Pulmonary artery endothelial cell (primary cell): ENCODE measurements at places on chromosomes 12 and 14. TPM values are rescaled to one million over a fixed set of nuclear protein-coding genes. Genes with fewer than 3 reads are reported as not detected.

- DNase-seq = no peak
These were observed 137.4 kb downstream of the DAAM1 start for GRCh38 chr14:59325906-59326305.

DNA sequence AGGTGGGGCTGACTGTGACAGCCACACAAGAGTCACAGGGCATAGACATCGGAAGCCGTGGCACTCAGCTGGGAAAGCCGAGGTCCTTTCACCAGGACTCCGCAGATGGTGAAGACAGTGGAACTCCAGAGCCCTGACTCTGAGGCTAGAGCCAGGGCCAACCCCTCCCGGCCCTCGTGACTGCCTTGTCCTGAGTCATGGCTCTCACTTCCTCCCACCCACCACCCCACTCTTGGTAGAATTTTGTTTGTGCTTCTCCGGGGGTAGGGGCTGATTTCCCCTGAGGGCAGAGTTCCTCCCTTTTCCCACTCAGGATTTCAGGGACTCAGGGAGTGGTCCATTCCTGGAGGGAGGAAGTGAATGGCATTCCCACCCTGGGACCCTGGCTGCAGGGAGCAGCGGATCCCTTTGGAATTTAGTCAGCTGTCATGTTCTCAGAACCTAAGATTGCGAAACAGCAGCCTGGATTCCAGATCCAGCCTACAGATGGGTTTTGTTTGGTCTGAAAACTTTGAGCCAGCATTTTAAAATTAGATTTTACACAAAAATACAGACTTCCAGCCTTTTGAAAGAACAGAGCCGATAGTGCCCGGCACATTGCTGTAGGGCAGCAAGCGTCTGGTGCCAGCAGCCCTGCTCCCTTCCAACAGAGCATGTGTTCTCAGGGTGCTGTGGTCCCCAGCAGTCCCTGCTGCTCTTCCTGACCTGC, 50.7 kb downstream of the TPCN1 start:
- no peak for DNase-seq

GRCh38 chr12:112327209-112327938, 54.9 kb downstream of the HECTD4 start:
- no peak for DNase-seq

ERP29 gene
- total RNA-seq = 69.3 and 78.9 TPM in 2 replicates

- no peak for DNase-seq
These were observed 218.4 kb upstream of the C14orf180 start for GRCh38 chr14:104361101-104361591.

TAS2R19 gene
- 3.9 and 4.1 TPM in 2 replicates for total RNA-seq

GRCh38 chr12:86669010-86669409, 412.8 kb upstream of the MGAT4C start:
- DNase-seq = no peak

STON2 gene
- total RNA-seq = 0.11 and 0.13 TPM in 2 replicates

CD4 gene
- 0.07 TPM in 1 of 2 replicates, not detected in the other for total RNA-seq

NKX2-1 gene
- total RNA-seq = not detected in 2 replicates

GRCh38 chr12:123696207-123696606, 15.9 kb upstream of the ATP6V0A2 start:
- DNase-seq = no peak

ZBTB25 gene
- total RNA-seq = 3.7 and 4.3 TPM in 2 replicates

ANO2 gene
- total RNA-seq = 9.4 and 12.7 TPM in 2 replicates

DNA sequence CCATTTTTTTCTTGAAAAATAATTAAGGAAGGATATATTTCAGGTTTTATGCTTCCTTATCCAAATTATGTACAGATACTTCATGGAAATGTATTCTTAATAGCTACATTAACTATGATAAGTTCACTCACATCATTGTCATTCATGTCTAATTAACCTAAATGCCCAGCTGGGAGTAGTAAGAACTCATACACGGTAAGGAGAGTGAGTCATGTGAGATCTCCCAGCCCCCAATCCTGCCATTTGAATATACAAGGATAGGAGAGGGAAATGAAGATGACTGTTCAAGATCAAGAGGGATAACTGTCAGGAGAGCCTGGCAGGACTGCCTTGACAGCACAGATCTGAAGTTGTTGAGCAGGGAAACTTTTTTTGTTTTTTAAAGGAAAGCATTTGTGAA, 343.4 kb upstream of the USP15 start:
- DNase-seq = no peak

GRCh38 chr14:101135796-101136742, 232.5 kb upstream of the RTL1 start:
- no peak for DNase-seq

SLC10A1 gene
- total RNA-seq = not detected in 2 replicates

- no peak for DNase-seq
These were observed 7.1 kb upstream of the KCNH3 start for GRCh38 chr12:49531745-49532144.

- no peak for DNase-seq
These were observed 1119.7 kb downstream of the VRK1 start for GRCh38 chr14:97916669-97917568.

GRCh38 chr12:124392667-124393413, 97.9 kb downstream of the RFLNA start:
- DNase-seq = no peak

FGD4 gene
- total RNA-seq = 25.6 and 30.4 TPM in 2 replicates

DNA sequence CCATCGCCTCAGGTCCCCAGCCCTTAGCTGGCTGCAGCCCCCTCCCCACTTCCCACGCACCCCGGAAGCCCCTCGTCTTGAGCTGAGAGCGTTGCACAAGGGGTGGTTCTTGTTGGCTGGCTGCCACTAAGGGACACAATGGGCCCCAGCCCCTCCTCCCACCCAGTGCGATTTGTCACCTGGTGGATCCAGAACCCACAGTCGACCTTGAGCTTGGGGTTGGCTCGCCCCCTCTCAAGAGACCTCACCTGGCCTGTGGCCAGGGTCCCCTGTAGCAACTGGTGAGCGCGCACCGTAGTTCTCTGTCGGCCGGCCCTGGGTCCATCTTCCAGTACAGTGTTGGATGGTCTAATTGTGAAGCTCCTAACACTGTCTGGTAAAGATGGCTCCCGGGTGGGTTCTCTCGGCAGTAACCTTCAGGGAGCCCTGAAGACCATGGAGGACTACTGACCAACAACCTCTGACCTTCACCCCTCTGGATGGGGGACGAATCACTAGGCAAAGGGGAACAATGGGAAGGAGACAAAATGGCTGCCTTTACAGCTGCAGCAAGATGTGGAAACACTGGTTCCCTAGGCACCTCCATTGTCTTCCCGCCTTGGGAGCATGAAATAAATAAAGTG, 6.6 kb downstream of the PHB2 start:
- no peak for DNase-seq

DNA sequence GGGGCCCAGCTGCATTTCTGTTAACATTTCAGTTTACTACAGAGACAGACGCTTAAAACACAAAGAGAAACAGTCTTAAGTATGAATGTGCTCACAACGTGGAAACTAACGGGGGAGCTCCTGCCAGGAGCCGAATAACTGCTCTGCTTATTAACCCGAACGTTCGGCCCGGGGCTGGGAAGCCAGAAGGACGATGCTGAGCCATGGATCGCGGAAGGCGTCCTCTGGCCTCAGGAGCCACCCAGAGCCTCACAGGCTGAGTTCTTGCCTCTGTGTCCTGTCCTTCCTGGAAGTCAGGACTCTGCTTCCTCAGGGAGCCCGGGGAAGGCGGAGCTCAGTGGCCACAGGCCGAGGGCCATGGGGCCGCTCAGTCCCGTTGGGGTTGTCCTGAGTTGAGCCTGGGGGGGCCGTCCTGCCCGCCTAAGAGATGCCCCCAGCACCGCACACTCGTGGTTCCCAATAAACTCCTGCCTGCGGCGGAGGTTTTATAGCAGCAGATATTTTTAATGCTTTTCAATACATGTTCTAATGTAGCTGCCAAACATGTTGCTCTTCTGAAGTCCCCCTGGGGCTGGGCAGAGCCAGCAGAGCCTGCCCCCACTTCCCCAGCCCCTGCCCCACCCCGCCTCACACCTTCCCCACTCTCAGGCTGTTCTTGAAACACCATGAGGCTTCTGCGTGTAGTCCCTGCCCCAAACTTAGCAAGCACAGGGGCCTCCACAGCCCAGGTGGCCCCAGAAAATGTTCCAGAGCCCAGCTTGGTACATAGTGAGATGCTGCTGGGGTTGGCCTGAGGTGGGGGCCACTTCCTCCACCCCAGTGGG, 3.4 kb upstream of the TEX22 start:
- DNase-seq = no peak

- no peak for DNase-seq
These were observed 41.3 kb downstream of the EVL start for GRCh38 chr14:100106250-100107112.

- no peak for DNase-seq
These were observed 37.4 kb upstream of the HIGD1C start for GRCh38 chr12:50914872-50915484.

FOXG1 gene
- 0.04 and 0.26 TPM in 2 replicates for total RNA-seq

GRCh38 chr14:64681796-64682710, 22.2 kb upstream of the PLEKHG3 start:
- DNase-seq = no peak

DNA sequence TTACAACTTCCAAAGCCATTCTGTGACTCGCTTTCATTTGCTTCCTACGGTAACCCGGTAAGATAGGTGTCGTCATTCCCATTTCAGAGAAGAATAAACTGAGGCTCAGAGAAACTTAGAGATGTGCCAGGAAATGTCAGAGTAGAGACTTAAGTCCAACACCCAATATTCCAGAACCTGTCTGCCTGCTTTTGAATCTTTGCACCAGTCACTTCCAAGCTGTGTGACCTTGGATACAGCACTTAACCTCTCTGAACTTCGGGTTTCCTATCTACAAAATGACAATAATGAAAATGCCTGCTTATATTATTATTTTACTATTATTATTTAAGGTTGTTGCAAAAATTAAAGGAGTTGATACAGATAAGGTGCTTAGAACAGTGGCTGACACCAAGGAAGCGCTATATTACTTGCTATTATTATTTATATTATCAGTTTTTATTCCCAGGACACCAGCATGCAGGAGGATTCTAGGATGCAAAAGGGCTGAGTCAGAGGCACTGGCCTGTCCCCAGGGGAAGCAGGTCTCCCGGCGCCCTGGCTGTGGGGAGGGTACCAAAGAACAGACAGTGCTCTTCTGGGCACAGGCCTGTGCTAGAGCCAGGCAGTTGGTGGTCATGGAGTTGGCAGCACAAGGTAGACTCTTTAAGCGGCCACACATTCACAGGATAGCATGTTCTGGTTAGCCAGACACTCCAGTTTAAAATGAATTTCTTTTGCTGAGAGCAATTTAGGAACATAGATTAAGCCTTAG, 5.4 kb downstream of the HSPB8 start:
- no peak for DNase-seq

- no peak for DNase-seq
These were observed 80.8 kb upstream of the C12orf71 start for GRCh38 chr12:27163048-27163715.

GRCh38 chr14:95911456-95911855, 34.8 kb downstream of the TUNAR start:
- DNase-seq = no peak

DNA sequence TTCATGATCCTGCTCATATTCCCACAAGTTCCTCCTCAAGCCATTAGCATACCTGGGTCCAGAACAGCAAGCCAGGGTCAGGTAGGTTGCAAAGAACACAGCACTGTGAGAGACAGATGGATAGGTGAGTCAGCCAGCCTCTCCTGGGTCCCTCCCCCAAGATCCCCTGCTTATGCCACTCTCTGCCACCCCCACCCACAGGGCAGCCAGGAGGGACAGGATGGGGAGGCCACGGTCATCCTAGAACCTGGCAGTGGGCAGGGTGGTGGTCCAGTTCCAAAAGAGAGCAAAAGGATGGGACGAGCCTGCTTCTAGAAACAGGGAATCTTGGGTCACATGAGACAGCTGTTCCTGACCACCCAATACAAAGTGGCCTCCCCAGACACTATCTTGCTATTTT, 12.7 kb downstream of the FAIM2 start:
- DNase-seq = no peak

BDKRB1 gene
- not detected in 2 replicates for total RNA-seq

DNA sequence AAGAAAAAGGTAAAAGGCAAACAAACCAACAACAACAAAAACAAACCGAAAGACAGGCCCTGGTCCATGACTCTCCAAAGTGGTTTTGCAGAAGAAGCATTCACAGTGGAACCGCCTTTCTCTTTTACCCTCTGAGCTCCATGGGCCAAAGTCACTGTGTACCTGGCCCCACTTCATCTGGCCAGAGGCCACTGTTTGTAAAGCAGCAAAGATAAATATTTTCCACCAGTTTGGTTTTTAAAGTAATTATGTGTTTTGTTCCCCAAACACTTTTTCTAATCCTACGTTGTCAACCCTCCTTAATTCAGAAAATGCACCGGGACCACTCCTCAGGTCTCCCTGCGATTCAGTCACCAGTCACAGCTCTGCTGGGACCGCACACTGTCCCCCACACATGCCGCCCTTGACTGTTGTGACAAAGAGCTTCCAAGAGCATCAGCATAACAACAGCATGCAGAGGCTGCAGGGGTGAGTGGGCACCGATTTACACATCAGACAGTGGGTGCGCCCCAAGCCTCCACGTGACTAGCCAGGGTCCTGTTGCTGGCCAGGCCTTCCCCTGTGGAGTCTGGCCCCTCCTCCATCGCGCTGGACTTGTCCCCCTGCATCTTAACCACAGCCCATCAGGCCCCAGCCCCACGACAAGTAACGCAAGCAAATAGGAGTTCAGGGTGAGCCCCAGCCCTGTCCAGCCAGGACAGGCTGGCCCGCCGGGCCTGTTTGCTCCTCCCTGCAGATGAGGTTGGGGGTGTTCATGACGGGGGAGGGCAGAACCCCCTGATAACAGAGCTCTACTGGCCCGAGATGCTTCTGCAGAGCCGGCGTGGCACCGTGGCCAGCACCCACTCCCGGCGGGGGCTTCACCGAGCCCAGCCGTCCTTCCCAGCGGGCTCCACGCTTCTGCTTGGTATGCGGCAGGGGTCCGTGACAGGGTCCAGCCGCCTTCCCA, 65.2 kb upstream of the DIO3 start:
- DNase-seq = no peak

TAS2R42 gene
- total RNA-seq = not detected in 2 replicates

RNASE3 gene
- not detected in 2 replicates for total RNA-seq

- no peak for DNase-seq
These were observed 44.3 kb upstream of the SPTLC2 start for GRCh38 chr14:77660754-77661153.

DNA sequence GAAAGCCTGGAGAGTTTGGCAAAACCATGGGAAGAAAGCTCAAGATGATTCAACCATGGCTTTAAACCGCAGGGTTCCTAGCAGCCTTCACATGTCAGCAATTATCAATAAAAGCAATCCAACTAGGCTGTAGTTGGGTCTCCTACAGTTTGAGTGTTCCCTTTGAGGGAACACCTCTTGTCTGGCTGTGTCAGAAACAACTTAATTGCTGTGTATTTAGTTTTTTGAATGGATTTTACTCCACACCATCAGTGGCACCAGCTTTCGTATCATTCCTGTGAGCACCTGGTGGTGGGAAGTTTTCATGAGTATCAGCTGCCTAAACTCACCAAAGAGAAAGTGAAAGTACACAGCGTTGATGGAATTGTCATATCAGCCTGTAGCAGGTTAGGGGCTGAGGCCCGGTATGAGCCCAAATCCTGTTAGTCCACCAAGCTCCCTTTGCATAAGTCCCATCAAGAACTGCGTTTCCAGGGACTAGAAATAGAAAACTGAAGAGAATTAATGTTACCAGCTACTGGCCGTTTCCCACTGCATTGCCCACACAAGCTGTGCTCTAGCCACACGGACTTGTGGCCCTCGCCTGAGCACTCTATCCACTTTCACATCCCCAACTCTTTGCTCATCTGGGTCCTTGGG, 10.9 kb upstream of the IL26 start:
- DNase-seq = no peak
